ENCODE measurements at places on chromosomes 2 and 18. TPM values are rescaled to one million over a fixed set of nuclear protein-coding genes. Genes with fewer than 3 reads are reported as not detected.

REG3A gene
- total RNA-seq: not detected

DNAJC5G gene
- not detected for total RNA-seq

CCDC74B gene
- total RNA-seq: 0.23 TPM

G6PC2 gene
- total RNA-seq: not detected

DOK1 gene
- total RNA-seq: 47.1 TPM

- H3K27me3 ChIP-seq: no peaks in the 10 kb centered on the region
- no peak overlapping the region for H3K27ac ChIP-seq
- no peaks in the 10 kb centered on the region for H3K36me3 ChIP-seq
- no peak for DNase-seq
- no peak overlapping the region for H3K4me3 ChIP-seq
Measured at GRCh38 chr18:40355726-40356125, 1599.3 kb upstream of the PIK3C3 start.

- no peak overlapping the region for H3K27ac ChIP-seq
- H3K36me3 ChIP-seq: peaks cover 25% of the 10 kb centered on the region
- H3K27me3 ChIP-seq: no peaks in the 10 kb centered on the region
- no peak overlapping the region for H3K4me3 ChIP-seq
- DNase-seq: no peak
- peaks cover 30% of the 10 kb centered on the region for H3K4me1 ChIP-seq
Measured at GRCh38 chr2:178484245-178485041, 4.2 kb downstream of the PLEKHA3 start.

DNA sequence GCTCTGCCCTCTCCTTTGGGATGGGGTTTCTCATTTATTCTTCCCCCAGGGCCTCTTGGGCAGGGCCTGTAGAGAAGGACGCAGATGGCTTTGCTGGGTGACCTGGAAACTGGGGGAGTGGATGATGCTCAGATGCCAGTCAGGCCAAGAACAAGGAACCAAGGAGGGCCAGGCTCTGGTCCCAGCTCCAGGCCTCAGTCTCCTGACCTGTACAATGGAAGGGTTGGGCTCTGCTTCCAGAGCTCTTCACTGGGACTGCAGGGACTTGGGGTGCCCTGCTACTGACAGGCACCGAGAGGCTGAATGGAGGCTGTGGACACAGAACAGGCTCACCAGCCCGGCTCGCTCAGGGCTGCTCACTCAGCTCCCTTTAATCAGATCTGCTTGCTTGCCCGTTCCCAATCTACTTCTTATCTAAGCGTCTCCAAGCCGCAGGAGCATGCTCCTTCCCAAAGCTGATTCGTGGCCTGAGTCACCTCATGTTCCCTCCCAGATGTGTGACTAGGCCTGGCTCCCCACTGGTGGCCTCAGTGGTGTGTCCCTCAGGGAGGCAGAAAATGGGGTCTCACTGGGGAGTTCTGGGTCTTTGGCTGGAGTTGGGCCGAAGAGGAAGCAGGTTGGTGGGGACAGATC, 82.6 kb upstream of the ODC1 start:
- H3K4me1 ChIP-seq: no peaks in the 10 kb centered on the region
- no peak overlapping the region for H3K27ac ChIP-seq
- no peaks in the 10 kb centered on the region for H3K27me3 ChIP-seq
- no peak overlapping the region for H3K4me3 ChIP-seq

DNA sequence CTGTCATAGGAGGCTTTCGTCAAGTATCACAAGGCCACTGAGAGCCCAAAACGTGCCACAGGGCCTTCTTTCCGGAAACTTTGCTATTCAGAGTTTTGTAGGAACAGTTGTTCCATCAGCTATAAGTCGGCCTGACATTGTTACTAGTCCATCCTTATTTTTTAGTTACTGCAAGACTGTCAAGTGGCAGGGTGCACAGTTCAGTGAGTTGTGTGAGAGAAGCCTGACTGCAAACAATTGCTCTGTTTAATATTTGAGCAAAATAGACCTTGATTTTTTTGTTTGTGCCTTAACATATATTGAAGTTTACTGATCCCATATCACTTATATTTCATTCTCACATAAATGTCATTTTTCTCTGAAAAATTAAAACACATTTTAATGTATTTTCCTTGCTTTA, 110.1 kb downstream of the GALNT1 start:
- H3K27ac ChIP-seq: no peak overlapping the region
- no peak for DNase-seq
- H3K4me3 ChIP-seq: no peak overlapping the region
- no peaks in the 10 kb centered on the region for H3K27me3 ChIP-seq
- no peaks in the 10 kb centered on the region for H3K4me1 ChIP-seq

DNA sequence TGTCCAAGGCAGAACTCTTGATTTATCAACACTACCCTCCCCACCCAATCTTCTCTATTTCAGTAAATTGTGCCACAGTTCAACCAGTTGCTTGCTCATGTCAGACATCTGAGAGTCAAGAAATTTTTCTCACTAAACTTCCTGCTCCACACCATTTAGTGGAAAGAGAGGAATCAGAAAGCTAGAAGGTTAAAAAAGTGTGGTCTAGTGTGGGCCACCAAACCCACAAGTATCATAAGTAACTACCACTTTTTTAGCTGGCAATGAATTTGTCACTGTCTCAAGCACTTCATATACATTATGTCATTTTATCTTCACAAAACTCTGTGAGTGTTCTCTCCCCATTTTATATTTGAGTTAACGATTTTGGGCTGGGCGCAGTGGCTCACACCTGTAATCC, 16.6 kb upstream of the MSTN start:
- no peak overlapping the region for H3K27ac ChIP-seq
- peaks cover 27% of the 10 kb centered on the region for H3K27me3 ChIP-seq
- H3K36me3 ChIP-seq: no peaks in the 10 kb centered on the region

- H3K4me3 ChIP-seq: peak overlapping the region; percentile 92
- H3K27ac ChIP-seq: peak overlapping the region; percentile 95
- H3K36me3 ChIP-seq: peaks cover 48% of the 10 kb centered on the region
- H3K4me1 ChIP-seq: peaks cover 73% of the 10 kb centered on the region
- peak; percentile 55 for DNase-seq
Measured at GRCh38 chr18:77130229-77131099, 2.1 kb downstream of the MBP start.

- H3K4me3 ChIP-seq: no peak overlapping the region
- no peaks in the 10 kb centered on the region for H3K36me3 ChIP-seq
- H3K4me1 ChIP-seq: peaks cover 12% of the 10 kb centered on the region
- no peak for DNase-seq
Measured at GRCh38 chr2:202608142-202608852, 26.5 kb upstream of the FAM117B start.

- no peak overlapping the region for H3K4me3 ChIP-seq
- DNase-seq: no peak
- H3K4me1 ChIP-seq: peaks cover 46% of the 10 kb centered on the region
- no peak overlapping the region for H3K27ac ChIP-seq
- peaks cover 5% of the 10 kb centered on the region for H3K36me3 ChIP-seq
- H3K27me3 ChIP-seq: peaks cover 23% of the 10 kb centered on the region
Measured at GRCh38 chr18:79962311-79962710, 2.1 kb upstream of the HSBP1L1 start.

GRCh38 chr2:138115666-138116065, 151.4 kb downstream of the HNMT start:
- H3K27me3 ChIP-seq: no peaks in the 10 kb centered on the region
- no peaks in the 10 kb centered on the region for H3K4me1 ChIP-seq
- H3K27ac ChIP-seq: no peak overlapping the region
- H3K4me3 ChIP-seq: no peak overlapping the region
- DNase-seq: no peak
- no peaks in the 10 kb centered on the region for H3K36me3 ChIP-seq

- H3K4me3 ChIP-seq: no peak overlapping the region
- no peak for DNase-seq
- H3K36me3 ChIP-seq: no peaks in the 10 kb centered on the region
- no peak overlapping the region for H3K27ac ChIP-seq
- H3K27me3 ChIP-seq: peaks cover 5% of the 10 kb centered on the region
Measured at GRCh38 chr2:206353685-206354084, 79.2 kb downstream of the ZDBF2 start.

DNA sequence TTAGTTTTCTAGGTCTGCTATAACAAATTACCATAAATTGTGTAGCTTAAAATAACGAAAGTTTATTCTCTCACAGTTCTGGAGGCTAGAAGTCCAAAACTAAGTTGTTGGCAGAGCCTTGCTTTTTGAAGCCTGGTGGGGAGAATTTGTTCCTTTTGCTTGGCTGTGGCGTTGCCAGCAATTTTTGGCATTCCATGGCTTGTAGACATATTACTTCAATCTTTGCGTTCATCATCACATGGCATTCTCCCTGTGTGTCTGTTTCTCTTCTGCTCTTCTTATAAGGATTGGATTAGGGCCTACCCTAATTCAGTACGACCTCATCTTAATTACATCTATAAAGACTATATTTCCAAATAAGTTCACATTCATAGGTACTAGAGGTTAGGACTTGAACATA, 217.7 kb downstream of the MBD5 start:
- H3K27ac ChIP-seq: no peak overlapping the region
- H3K36me3 ChIP-seq: peaks cover 40% of the 10 kb centered on the region
- H3K4me3 ChIP-seq: no peak overlapping the region
- no peaks in the 10 kb centered on the region for H3K4me1 ChIP-seq
- H3K27me3 ChIP-seq: no peaks in the 10 kb centered on the region

- H3K4me3 ChIP-seq: no peak overlapping the region
- H3K27ac ChIP-seq: no peak overlapping the region
- no peaks in the 10 kb centered on the region for H3K36me3 ChIP-seq
- H3K4me1 ChIP-seq: peaks cover 26% of the 10 kb centered on the region
- H3K27me3 ChIP-seq: peaks cover 70% of the 10 kb centered on the region
Measured at GRCh38 chr2:109147405-109147804, 18.4 kb downstream of the SH3RF3 start.

DNA sequence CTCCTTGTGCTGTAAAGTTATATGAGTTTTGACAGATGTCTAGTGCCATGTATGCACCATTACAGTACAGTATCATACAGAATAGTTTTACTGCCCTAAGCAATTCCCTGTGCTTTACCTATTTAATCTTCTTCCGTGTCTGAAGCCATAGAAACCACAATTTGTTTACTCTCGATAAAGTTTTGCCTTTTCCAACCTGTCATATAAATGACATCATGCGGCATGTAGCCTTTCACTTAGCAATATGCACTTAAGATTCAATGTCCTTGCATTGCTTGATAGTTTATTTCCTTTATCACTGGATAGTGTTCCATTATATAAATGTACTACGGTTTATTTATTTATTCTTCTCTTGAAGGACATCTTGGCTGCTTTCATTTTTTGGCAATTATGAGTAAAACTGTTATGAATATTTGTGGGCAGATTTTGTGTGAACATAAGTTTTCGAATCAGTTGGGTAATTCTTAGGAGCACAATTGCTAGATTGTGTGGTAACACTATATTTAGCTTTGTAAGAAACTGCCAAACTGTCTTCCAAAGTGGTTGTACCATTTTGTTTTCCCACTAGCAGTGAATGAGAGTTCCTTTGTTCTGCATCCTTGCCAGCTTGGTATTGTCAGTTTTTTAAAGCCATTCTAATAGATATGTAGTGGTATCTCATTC, 136.8 kb upstream of the MAP3K20 start:
- no peak overlapping the region for H3K27ac ChIP-seq
- DNase-seq: no peak
- peaks cover 2% of the 10 kb centered on the region for H3K4me1 ChIP-seq
- H3K27me3 ChIP-seq: peaks cover 42% of the 10 kb centered on the region
- no peak overlapping the region for H3K4me3 ChIP-seq
- no peaks in the 10 kb centered on the region for H3K36me3 ChIP-seq

GRCh38 chr18:35024965-35025364, 16.2 kb upstream of the MAPRE2 start:
- no peak for DNase-seq
- H3K4me3 ChIP-seq: no peak overlapping the region
- H3K27me3 ChIP-seq: peaks cover 4% of the 10 kb centered on the region

- no peak for DNase-seq
- no peaks in the 10 kb centered on the region for H3K27me3 ChIP-seq
- H3K4me1 ChIP-seq: peaks cover 33% of the 10 kb centered on the region
- H3K4me3 ChIP-seq: no peak overlapping the region
- H3K27ac ChIP-seq: no peak overlapping the region
Measured at GRCh38 chr2:215320102-215320501, 8.2 kb downstream of the ATIC start.

DNA sequence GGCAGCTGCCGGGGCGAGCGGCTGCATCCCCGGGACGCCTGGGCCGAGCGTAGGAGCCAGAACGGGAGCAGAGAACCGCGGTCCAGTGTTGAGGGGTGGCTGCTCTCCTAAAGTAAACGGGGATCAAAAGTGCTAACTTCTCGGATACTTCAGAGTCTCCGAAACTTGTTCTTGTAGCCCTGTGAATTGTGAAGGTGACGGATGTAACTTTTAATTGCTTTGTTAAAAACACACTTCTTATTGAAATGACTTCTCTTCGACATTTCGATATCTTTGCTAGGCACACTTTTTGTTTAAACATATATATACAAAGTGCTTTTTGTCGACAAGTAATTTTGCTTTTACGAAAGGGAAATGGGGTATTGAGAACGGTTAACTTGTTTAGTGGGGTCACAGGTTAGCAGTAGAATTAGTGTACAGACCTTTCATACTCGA, 540 bp downstream of the ATP9B start:
- H3K27me3 ChIP-seq: no peaks in the 10 kb centered on the region
- DNase-seq: peak; percentile 56
- peak overlapping the region; percentile 88 for H3K27ac ChIP-seq
- peaks cover 33% of the 10 kb centered on the region for H3K4me1 ChIP-seq
- peaks cover 45% of the 10 kb centered on the region for H3K36me3 ChIP-seq

DNA sequence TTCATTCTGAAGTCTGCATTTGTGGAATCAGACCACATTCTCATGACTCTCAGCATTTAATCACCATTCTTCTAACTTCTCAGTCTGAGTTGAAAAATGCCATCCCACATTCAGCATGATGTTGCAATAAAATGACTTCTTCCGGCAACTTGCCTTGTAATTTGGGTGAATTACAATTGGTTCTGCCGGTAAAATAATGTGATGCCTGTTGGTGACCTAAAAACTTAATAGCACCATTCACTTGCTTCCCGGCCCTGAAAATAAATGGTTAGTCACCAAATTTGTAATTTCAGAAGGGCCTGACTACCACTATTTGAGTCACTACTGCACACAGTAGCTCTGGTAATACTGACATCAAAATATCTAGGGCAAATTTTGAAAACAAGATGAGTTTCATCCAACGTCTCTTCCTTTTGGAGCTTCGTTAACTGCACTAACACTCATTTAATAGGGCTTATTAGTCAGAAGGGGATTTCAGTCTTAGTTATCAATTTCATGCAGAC, 637.1 kb upstream of the CHAC2 start:
- no peaks in the 10 kb centered on the region for H3K4me1 ChIP-seq
- no peak overlapping the region for H3K27ac ChIP-seq
- no peaks in the 10 kb centered on the region for H3K27me3 ChIP-seq
